A549 treated with RU486 at 1 μM for 4 hours (cell line): ENCODE measurements at places on chromosomes 5 and 9. TPM values are rescaled to one million over a fixed set of nuclear protein-coding genes. Genes with fewer than 3 reads are reported as not detected.

TNPO1 gene
- 89.1 to 175 TPM (median 135 TPM) in 5 replicates for total RNA-seq

IARS1 gene
- total RNA-seq = 92.8 to 118 TPM (median 101 TPM) in 5 replicates

F12 gene
- 11.8 to 26.6 TPM (median 21.3 TPM) in 5 replicates for total RNA-seq

PCDHB6 gene
- 0.85 to 1.2 TPM (median 0.92 TPM) in 5 replicates for total RNA-seq

IZUMO3 gene
- total RNA-seq = not detected in 5 replicates

LRRC70 gene
- 0.11 to 0.59 TPM (median 0.21 TPM) in 3 of 5 replicates, not detected in the others for total RNA-seq

GRM6 gene
- total RNA-seq = not detected in 5 replicates
